Renal cortical epithelial cell (primary cell): ENCODE measurements at places on chromosomes 3 and 15.

GRCh38 chr3:146504498-146505197 is 35.3 kb upstream of the PLSCR2 start:
- peak; percentile 60 for DNase-seq

DNA sequence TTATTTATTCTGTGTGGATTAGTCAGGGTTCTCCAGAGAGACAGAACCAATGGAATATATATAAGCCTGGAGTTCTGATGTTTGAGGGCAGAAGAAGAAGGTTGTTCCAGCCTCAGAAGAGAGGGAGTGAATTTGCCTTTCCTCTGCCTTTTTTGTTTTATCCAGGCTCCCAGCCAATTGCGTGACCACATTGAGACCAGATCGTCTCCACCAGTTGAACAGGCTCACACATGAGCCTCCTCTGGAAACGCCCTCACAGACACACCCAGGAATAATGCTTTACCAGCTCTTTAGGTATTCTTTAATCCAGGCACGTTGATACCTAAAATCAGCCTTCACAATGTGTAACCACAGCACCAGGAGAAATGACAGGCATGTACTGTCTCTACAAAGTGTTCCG is 923.1 kb downstream of the TBL1XR1 start:
- DNase-seq = no peak

GRCh38 chr3:98875535-98875934 is 26.0 kb downstream of the DCBLD2 start:
- no peak for DNase-seq

DNA sequence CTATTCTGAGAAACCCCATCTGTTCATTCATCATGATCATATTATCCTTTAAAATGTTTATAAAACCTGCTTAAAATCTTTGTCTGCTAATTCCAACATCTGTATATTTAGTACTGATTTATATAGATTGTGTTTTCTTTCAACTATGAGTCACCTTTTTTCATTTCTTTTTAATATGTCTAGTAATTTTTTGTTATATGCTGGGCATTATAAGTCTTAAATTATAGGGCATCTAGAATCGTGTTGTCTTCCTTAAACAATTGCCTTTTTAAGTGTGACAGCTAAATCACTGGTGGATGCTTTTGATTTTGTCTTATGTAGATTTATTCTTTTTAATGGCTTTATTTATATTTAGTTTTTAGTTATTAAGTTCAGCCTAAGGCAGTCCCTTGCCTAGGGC is 323.4 kb upstream of the THRB start:
- no peak for DNase-seq

GRCh38 chr3:31615071-31615875 is 82.5 kb downstream of the STT3B start:
- DNase-seq = no peak

GRCh38 chr15:46652266-46652665 is 1017.4 kb downstream of the SQOR start:
- DNase-seq = peak; percentile 61

DNA sequence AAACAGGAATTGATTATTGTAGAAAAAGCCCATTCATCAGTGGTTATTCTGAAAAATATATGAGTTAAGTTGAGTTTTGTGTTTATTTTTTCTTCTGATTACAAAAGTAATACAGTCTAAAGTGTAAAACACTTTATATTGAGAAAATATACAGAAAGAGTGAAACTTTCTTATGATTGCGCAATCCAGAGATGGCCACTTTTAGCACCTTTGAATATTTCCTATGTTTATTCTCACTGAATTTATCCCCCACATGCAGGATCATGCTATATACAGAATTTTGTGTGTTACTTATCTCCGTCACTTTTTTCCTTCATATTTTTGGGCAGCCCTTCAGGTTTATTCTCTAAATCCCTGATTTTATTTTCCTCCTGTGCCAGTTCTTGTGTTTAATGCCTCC is 285.2 kb downstream of the NAALADL2 start:
- DNase-seq = no peak

- peak; percentile 50 for DNase-seq
Observed at GRCh38 chr3:47612178-47612577, 33.5 kb upstream of the CSPG5 start.

DNA sequence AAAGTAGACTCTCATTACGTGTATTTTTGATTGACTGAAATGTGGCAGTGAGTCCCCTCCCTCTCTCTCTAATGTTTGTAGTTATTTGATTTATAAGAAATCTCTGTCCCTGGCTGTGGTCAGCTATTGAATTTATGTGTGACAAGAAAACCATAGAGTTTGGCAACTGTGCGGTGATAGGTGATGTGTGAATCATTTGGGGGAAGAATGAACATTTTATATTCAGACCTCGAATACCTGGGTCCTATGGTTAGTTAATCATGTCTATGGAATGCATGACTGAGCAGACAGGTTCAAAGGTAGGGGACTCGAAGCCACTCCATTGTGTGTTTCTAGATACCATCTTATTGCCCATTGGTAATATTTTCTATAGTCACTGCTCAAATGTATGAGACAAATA is 712.1 kb downstream of the MECOM start:
- peak; percentile 69 for DNase-seq

GRCh38 chr3:150302246-150302645 is 105.9 kb upstream of the TSC22D2 start:
- no peak for DNase-seq

DNA sequence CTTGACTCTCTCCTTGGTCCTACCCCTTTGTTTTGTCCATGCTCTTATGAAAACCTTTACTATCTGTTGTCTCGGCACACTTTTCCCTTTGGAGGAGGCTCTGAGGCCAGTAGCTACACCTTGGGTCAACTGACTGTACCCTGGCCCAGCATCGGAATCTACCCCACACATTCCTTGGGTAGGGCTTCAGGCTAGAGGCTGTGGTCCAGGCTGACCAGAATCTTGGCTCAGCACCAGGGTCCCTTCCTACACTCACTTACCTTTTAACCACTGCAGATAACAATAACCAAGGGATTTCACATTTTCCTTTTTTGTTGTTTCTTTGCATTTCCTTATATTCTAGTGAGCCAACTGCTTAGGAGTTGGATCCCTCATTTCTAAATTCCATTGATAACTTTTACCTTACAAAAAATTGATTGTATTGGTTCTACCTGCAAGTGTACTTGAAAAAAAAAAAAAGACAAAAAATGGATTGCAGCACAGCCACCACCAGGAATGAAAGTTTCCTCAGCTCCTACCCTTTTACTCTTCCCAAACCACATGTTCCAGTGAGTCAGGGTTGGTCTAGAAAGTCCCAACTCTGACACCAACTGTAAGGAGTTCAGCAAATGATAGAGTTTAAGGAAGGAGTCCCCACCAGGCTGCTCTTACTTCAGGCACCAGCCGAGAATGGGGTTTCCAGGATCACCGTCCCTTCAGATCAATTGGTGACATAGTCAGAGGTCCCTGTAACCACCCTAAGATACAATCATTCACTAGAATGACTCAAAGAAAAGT is 95.6 kb downstream of the FBLN2 start:
- DNase-seq = peak; percentile 33

GRCh38 chr3:98902351-98902740 is 851 bp upstream of the DCBLD2 start:
- no peak for DNase-seq

DNA sequence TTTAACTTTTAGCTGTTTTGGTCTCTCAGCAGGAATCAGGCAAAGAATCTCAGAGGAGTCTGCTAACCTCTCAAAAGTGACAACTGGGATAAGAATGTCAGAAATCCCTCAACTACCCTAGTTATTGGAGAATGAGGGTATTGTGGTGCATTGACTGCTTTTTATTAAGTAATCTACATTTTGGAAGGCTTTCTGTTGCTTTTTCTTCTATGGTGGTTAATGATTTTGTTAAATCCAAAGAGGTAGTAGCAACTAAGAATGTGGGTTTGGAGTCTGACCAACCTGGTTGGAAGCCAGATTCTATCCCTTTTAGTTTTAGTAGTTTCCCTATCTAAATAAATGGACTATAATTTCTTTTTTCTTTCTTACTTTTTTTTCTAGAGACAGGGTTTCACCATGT is 94.7 kb upstream of the RNF7 start:
- peak; percentile 85 for DNase-seq

DNA sequence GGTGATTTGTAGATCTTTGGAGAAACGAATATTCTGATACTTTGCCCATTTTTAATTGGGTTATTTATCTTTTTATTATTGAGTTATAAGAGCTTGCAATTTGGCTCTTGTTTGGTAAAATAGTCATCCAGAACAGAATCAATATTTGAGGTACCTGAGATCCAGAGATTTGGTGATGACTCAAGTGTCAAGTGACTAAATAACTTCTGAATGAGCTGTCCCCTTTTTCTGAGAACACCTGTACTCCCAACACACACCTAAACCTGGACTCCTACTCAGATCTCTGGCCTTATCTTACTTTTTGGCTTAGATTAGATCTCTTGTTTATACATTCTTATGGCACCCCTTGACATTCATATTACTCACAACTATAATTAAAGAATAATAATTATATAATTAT is 3.1 kb upstream of the TRA2B start:
- DNase-seq = no peak

- DNase-seq = no peak
Observed at GRCh38 chr3:66983101-66983500, 15.0 kb upstream of the KBTBD8 start.

DNA sequence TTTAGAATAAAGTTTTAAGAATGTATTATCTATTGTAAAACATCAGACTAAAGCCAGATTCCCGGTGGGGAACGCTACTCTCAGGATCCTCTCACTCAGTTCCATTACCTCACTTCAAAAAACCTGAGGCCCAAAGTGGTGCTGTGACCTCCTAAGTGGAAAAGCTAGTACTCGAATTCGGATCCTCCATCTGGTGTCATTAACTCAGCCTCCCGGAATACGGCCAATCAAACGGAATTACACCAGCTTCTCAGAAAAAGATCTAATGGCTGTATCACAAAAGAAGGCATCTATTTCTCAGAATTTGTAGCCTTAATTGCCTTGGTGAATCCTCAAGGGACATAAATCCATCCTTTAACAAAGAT is 627 bp downstream of the ACAD11 start:
- no peak for DNase-seq

- no peak for DNase-seq
Observed at GRCh38 chr15:34904527-34904926, 65.0 kb downstream of the AQR start.

GRCh38 chr3:148694116-148694515 is 3.6 kb upstream of the AGTR1 start:
- DNase-seq = no peak
